ENCODE measurements at places on chromosomes 11 and 22.

GRCh38 chr11:86519064-86519911 is 144.6 kb downstream of the CCDC81 start:
- DNase-seq: peak; percentile 82

DNA sequence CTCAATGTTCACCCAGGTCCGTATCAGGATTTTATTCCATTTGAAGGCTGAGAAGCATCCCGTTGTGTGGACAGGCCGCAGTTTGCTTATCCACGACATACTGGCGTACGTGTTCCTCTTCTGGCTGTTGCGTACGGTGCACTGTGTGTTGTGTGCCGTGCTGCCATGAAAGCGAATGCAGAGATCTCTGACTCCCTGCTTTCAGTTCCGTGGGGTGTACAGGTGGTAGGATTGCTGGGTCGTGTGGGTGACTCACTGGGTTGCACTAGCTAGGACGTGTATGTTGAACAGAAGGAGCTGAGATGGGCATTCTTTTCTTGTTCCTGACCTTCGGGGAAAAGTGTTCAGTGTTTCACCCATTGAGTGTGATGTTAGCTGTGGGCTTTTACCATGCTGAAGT is 10.3 kb downstream of the SELENOO start:
- DNase-seq: no peak

- no peak for DNase-seq
These were observed 9.1 kb downstream of the PIWIL4 start for GRCh38 chr11:94576306-94576705.

DNA sequence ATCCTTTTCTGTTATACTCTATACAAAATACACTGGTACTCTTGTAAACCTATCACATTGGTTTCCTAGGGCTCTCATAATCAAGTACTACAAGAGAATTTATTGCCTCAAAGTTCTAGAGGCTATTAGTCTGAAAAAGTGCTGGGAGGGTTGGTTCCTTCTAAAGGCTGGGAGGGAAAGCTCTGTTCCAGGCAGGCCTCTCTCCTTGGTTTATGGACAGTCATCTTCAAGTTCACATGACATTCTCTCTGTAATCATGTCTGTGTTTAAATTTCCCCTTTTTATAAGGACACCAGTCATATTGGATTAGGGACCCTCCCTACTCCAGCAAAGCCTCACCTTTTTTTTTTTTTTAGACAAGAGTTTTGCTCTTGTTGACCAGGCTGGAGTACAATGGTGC is 9.1 kb downstream of the SLC36A4 start:
- DNase-seq: no peak

DNA sequence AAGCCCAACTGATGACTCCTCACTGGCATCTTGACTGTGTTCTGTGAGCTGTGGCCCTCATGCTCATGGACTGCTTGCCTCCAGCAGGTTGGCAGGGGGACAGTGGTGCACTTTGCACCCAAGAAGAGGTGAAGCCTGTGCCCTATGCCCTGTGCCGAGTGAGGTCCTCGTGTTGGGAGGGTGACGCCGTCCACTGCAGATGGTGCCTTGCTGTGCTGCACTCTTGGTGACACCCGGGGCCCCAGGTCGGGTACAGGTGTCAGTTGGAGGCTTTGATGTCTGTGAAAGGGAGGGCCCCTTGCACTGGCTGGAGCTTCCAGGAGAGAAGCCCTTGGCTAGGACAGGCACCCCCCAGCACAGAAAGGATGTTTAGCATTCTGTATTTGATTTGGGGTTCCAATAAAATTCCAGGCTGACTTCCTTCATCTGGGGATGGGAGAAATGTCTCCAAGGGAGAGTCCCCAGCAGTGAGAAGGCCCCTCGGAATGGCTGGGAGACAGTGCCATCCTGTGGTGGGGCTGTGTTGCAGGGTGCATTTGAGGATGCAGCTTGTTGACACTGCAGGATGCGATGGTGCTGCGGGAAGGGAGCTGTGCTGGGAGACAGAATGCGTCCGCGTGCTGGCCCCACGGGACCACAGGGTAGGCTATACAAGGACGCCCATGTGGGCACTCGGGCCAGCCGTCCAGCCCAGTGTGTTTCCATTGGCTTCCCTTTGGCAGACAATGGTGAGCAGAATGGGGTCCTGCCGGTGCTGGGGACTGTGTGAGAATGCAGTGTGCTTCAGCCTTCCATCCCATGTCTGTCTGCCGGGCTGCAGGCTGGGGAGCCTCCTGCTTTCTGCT is 2.5 kb upstream of the ZDHHC8 start:
- DNase-seq: no peak

DNA sequence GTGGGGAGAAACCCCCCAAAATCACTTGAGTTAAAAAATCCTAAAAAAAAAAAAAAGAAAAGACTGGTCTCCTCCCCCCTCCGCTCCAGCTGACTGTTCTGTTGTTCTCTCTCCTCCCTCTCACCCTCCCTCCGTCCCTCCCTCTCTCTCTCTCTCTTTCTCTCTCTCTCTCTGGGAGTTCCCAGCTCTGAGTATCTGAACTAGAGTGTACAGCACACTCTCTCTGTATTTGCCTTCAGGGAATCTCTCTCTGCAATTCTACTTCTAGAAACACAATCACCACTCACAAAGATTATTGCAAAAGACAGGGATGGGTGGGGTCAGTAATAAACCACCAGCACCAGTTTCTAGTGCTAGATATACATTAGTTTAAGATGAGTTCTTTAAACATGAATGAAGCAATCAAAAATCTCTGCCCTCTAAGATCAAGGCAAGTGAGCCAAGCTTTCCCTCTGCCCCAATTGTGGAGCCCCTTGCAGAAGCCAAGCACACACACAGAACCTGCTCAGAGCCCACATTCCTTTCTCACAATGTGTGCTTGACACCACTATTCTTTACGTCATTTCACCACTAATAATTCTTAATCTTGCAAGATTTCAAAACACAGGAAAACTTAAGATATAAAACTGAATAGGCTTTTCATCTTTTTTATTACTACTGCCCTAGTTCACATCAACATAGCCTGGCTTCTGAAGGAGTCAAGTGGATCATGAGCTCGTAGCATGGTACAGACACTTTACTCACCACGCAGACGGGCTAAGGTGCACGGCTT is 133.5 kb downstream of the RBFOX2 start:
- peak; percentile 75 for DNase-seq

- DNase-seq: no peak
These were observed 16.1 kb downstream of the CPT1A start for GRCh38 chr11:68825571-68825970.

GRCh38 chr11:78192911-78193351 is 4.2 kb downstream of the USP35 start:
- no peak for DNase-seq

GRCh38 chr22:44309137-44309536 is 3.6 kb downstream of the SHISAL1 start:
- DNase-seq: peak; percentile 72

- DNase-seq: no peak
These were observed 1039.2 kb downstream of the TBC1D22A start for GRCh38 chr22:47801541-47802245.
